ENCODE measurements at places on chromosomes 12 and 14. TPM values are rescaled to one million over a fixed set of nuclear protein-coding genes. Genes with fewer than 3 reads are reported as not detected.
A peak's percentile ranks its signal among the peaks of the same experiment; 100 is the strongest.

C12orf50 gene
- total RNA-seq, result 0.07 TPM

BDKRB2 gene
- total RNA-seq, result not detected

KRT78 gene
- total RNA-seq, result not detected

CMA1 gene
- not detected for total RNA-seq

NPAS3 gene
- total RNA-seq, result not detected

CLEC4C gene
- total RNA-seq, result not detected

TMTC2 gene
- 6.7 TPM for total RNA-seq

FIGNL2 gene
- total RNA-seq, result 0.30 TPM

ART4 gene
- total RNA-seq, result not detected

PIWIL1 gene
- total RNA-seq, result not detected

NEUROD4 gene
- not detected for total RNA-seq

ARMH4 gene
- total RNA-seq, result not detected

TULP3 gene
- total RNA-seq, result 7.3 TPM

EGLN3 gene
- 0.34 TPM for total RNA-seq

HOXC11 gene
- total RNA-seq, result not detected

KRT79 gene
- 0.12 TPM for total RNA-seq

DNA sequence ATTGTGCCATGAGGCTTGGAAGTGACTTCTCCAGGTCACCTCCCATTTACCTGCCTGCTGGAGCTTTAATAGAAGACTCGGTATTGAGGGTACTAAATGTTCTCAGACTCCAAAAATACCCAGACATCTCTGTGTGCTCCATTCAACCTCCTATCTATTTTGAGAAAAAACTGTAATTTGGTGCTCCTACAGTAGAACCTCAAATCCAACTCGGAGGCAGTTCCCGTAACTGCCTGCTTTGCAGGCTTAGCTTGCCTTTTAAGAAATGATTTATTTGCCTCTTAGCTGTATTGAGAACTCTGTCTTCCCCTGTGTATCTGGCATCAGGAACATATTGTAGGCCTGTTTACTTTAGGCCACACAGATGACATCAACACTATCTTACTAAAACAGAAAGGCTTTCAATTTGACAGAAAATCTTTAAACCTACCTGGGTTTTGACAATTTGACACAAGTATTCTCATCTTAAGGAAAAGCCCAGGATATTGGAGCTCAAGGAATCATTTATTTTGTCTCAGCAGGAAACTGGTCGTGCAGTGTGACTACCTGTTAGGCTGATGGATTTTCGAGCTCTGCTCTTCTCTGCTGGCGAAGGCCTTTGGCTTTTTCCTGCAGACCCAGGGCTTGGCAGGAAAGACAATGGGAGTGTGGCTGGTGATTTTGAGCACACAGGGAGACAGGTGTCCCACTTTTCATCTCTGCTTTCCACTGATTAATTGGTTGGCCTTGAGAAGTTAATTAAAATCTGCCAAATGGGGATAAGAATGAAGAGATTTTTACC lies 314.8 kb downstream of the SNAPC1 start:
- DNase-seq, result no peak

DNA sequence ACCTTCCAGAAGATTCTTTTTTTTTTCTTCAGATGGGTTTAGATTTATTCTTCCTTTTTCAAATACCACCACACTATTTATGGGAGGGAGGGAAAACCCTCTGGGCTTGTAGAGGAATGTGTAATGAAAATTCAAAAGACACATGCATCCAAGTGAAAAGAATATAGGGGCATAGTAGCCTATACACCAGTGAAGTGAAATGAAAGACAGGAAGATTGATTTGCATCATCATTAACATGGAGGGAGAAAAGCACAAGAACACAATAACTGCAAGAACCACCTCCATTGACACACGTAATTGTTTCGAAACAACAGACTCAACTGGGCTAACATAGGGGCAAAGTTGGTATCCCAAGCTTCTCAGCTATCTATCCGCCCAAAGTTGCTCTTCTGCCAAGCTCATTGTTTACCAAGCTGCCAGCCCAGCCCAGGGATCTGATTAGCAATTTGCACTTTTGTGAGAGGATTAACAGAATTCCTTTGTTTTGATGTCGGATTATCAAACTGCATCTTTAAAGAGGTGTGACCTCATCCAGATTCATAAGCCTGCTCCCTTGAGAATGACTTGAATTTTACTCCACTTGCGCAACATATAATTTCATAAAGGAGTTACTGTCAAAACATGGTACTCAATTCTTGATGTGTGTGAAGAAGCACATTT lies 430.5 kb upstream of the SOX5 start:
- DNase-seq, result no peak

DNA sequence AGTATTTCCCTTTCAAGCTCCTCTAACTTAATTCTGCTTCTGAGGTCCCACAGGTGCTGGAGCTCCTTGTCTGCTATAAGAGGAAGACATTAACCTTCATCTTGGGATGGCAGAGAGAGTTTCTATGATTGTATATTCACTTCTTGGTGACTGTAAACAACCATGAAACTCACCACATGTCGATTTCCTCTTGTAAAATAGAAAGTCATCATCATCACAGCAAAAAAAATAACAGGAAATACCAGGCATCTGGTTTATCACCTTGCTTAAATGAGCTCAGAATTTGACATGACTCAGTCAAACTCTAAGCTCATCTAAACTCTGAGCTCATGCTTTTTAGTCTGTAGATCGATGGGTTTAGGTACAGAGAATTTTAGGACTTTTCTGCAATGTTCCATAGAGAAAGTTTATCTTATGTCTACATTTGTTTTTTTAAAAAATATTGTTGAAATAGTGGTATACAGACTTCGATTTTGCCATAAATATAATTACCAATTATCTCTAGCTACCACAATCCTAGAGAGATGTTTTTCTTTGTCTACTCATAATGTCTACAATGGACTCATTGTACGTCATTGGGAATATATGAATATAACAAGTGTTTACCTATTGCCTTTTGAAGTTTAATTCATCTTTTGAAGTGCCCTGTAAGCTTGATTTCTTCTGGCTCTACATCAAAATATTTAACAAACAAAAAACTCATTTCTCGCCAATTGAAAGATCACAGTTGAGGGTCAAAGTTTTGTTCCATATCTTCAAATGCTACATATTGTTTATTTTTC lies 58.4 kb downstream of the IGF1 start:
- no peak for DNase-seq

DNA sequence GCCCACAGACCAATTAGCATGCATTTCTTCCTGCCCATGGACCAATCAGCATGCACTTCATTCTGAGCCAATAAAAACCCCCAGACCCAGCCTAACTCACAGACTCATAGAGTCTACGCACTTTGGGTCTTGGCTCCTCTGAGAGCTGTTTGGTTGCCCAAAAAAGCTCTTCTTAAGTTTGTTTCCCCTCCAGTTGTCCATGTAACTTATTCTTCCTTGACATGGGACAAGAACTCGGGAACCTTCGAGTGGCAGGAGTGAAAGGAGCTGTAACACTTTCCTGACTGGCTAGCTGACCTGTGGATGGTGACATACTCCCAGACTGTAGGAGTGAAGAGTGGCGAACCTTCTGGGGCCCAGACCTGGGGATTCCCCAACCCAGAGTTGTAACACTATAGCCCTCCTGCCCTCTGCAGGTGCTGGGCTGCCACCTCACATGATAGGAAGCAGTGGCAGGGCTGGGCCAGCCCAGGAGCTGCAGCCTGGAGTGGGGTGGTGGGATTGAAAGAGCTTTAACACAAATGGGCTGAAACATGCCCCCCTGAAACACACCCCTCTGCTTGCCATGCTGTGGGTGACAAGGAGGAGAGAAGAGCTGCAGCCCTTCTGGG lies 4.4 kb upstream of the BTBD7 start:
- no peak for DNase-seq

- peak; percentile 90 for DNase-seq
These were observed 536 bp upstream of the WNT1 start for GRCh38 chr12:48977290-48978281.

GRCh38 chr14:72869407-72870329 lies 24.2 kb downstream of the DPF3 start:
- DNase-seq, result no peak

- DNase-seq, result no peak
These were observed 6.9 kb upstream of the TSPAN8 start for GRCh38 chr12:71164568-71165197.

DNA sequence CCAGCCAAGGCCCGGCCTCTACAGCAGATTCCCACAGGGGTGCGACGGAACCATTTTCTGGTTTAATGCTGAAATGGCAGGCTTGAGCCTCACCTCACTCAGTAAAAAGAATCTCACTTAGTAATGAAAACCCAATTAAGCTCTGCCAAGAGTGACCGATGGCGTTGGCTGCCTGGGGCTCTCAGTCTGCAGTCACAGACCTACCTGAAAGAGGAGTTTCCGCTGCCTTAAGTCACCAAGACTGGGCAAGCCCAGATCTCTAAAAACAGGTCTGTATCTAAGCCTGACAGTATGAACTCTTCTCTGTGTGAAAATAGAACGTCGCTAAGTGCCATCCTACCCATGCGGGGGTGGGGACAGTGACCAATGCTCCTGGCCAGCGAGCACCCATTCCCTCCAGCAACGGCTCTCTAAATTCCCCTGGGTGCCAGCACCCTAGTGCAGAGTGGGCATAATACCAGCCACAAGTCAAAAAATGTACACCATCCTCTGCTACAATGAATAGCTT lies 107.3 kb downstream of the FOXN3 start:
- DNase-seq, result no peak

- no peak for DNase-seq
These were observed 27.7 kb downstream of the UBR7 start for GRCh38 chr14:93234798-93235197.

- no peak for DNase-seq
These were observed 24.3 kb downstream of the CFAP54 start for GRCh38 chr12:96513681-96514080.

DNA sequence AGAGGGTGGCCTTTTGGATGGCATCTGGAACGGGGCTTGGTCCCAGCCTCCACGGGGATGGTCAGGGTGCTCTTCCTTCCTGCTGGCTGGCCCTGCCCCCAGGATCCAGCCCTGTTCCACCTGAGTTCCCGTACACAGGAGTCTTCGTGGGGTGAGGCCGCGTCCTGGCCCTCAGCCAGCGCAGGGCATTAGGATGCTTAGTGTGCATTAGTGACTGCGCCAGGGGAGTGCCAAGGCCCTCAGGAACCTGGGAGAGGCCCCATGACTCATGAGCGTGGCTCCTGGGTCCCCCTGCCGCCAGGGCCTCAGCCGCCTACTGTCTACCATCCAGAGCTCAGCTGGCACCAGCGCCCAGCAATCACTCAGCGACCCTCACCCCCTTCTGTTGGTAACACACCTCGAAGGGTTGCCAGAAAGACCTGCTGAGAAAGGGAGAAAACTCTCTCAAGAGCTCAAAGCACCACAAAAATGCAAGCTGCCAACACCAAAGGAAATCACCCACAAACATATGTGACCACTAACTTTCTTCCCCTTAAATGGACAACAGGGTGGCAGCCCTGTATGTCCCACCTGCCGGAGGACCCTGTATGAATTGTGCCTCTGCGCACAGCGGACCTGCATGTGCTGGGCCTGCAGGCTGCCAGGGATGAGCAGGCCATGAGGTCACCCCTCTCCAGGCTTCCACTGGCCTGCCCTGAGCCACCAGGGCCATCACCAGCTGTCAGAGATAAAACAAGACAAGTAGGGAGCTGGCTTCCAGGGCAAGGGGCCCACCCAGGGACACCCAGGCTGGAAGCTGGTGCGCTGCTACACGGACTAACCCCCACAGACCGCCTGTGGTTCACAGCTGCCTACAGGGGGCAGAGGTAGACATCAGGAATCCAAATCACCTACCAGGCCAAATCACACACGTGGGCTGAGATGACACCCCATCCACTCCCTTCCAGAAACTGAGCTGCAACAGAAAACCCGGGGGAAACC lies 28.7 kb downstream of the CCDC85C start:
- DNase-seq, result no peak

DNA sequence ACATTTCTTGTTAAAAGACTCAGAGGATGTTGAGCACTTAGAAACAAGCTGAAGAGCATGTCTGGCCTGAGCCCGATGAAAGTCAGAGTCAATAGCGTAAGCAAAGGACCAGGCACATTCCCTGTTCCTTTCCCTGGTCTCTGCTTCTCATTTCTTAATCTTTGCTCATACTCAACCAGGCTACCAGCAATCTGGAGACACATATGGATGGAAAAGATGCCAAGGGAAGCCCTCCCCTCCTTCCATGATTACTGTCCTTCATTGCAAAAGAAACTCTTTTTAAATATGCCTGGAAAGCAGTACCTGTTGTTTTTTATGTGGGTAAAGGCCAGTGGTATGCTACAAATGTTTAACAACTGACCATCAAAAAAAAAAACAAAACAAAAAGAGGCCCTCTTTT lies 44.2 kb upstream of the PLEKHG7 start:
- DNase-seq, result no peak

GRCh38 chr14:71824816-71825215 lies 107.4 kb upstream of the RGS6 start:
- DNase-seq, result no peak

GRCh38 chr14:100237735-100238418 lies 1.1 kb upstream of the YY1 start:
- peak; percentile 60 for DNase-seq

- no peak for DNase-seq
These were observed 50.9 kb downstream of the SLC4A8 start for GRCh38 chr12:51475543-51475942.

- no peak for DNase-seq
These were observed 346.6 kb downstream of the NAV3 start for GRCh38 chr12:78177298-78177697.

- DNase-seq, result no peak
These were observed 1.1 kb upstream of the NUDT4 start for GRCh38 chr12:93376436-93377251.

GRCh38 chr14:88045705-88046104 lies 40.8 kb downstream of the GPR65 start:
- no peak for DNase-seq

DNA sequence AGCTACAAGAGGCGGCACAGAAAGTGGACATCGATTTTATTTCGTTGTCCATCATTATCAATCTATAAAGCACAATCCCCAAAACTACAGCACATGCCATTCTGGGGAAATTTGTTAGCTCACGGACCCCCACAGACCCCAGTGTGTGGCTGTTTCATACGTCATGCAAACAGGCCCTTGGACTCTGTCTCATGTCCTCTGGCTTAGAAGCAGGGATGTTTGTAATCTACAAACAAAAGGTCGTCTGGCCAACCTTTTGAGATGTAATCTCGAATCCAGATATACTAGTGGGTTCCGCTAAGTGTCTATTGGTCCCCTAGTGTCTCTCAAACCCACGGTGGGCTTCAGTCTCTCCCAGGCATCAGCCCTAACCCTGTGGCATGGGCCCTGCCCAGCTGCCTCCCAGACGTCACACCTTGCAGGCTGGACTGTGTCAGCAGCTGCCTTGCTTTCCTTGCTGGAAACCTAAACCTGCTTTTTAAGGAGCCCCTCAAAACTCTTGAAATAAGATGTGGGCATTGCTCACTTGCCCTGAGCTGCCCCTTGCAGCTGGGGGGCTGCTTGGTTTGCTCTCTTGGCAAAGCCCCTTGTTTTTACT lies 220.8 kb downstream of the ZFP36L1 start:
- DNase-seq, result no peak

- DNase-seq, result no peak
These were observed 3.4 kb downstream of the SLC22A17 start for GRCh38 chr14:23349156-23349845.

Data from activated naive CD4-positive, alpha-beta T cell treated with anti-CD3 and anti-CD28 coated beads, Interleukin-2, amount 50 U/mL, for 72 hours (primary cell).